ENCODE measurements at places on chromosomes 6 and 20.

GRCh38 chr6:34350137-34350933, 42.1 kb downstream of the NUDT3 start:
- no peak for DNase-seq

DNA sequence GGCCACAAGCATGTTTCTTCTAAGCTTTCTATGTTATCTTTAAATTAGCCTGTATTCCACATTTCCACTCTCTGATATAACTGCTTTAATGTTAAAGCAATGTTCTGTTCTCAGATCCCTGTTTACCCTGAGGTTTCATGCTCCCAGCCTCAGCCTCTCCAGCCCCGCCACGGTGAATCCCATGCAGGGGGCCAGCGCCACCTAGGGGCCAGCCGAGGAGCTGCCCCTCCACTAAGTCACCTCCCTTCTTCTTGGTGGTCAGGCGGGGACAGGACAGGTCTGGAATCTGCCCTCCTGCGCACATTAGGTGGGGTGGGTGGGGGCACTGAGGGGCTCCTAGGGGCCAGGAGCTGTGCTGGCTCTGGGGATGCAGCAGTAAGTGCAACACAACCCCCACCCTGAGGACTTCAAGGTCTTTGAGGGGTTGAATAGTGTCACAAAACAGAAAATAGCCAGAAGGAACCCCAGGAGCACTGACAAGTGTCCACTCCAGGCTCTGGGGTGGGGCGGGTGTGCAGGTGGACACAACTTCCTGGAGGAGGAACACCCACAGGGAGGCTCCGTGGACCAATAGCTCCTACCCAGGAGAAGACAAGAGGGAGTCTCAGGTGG, 61.6 kb downstream of the RAB44 start:
- DNase-seq: peak; percentile 82

- no peak for DNase-seq
Measured at GRCh38 chr6:14903176-14904038, 342.5 kb upstream of the JARID2 start.

GRCh38 chr6:1381481-1382330, 7.7 kb upstream of the FOXF2 start:
- DNase-seq: peak; percentile 44

DNA sequence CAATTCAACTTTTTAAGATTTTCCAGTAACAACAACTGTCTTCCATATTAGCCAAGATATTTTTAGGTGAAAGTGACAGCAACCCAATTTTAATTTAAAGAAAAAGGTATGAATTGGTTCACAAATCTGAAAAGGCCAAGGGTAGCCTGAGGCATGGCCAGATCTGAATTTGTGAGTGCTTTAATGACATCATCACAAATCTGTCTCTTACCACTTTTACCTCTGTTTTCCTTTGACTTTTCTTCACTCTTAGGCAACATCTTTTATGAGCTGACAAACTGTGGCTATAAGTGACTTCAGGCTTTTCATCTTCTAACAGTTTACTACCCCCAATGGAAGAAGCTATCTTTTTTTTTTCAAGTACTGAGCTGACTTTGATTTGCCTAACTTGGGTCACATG, 44.5 kb upstream of the PKIB start:
- no peak for DNase-seq

DNA sequence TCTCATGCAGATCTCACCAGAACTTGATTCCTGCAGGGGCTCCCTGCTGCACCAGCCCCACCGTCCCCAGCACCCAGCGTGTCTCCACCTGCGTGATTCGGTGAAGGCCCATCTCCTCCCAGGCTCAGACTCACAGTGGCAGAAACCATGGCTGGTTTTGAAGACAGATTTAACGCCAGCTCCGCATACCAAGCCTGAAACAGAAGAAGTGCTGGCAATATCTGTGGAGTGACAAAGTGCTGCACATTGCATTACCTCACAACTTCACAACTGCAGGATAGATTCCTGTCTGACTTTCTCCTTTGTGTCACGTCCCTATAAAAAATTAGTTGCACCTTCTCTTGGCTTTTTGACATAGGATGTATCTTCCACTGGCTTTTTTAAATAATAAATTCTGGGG, 120.7 kb downstream of the TTLL2 start:
- DNase-seq: no peak

GRCh38 chr6:21219241-21219640, 374.3 kb upstream of the SOX4 start:
- DNase-seq: no peak

GRCh38 chr20:58310291-58310782, 822 bp downstream of the RAB22A start:
- no peak for DNase-seq

GRCh38 chr6:14804785-14805210, 441.1 kb upstream of the JARID2 start:
- no peak for DNase-seq

- DNase-seq: no peak
Measured at GRCh38 chr6:36930483-36930882, 24.1 kb upstream of the PI16 start.

DNA sequence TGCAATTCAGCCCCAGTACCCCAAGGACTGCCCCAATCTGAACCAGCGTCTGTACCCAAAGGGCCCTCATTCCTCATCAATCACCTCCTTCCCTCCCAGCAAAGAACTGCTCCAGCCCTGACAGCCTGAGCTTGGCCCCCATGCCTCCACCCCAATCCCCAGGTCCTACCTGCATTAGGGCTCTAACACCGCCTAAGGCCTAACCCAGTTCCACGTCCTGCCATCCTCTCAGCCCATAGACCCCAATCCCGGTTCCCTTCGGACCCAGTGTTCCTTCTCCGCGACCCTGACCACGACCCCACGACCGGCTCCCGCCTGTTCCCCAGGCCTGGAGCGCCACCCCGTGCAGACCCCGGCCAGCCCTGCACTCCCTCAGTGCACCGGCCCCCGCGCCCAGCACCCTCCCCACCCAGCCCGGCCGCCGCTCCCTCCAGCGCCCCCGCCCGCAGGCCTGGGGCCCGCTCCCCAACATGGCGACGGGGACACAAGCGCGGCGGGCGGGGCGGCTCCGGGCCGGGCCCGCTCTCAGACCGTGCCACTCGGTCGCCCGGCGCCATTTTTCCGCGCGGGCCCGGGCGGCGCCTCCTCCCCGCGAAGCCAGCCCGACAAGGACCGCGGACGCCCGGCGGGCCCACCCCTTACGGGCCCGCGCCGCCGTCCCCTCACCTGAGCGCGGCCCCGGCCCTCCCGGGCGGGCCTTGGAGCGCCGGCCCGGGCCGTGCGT, 483 bp downstream of the NCOA6 start:
- peak; percentile 64 for DNase-seq

Measured in T-helper 9 cell (primary cell).